ENCODE measurements at places on chromosomes 12 and 14. TPM values are rescaled to one million over a fixed set of nuclear protein-coding genes. Genes with fewer than 3 reads are reported as not detected.

DNA sequence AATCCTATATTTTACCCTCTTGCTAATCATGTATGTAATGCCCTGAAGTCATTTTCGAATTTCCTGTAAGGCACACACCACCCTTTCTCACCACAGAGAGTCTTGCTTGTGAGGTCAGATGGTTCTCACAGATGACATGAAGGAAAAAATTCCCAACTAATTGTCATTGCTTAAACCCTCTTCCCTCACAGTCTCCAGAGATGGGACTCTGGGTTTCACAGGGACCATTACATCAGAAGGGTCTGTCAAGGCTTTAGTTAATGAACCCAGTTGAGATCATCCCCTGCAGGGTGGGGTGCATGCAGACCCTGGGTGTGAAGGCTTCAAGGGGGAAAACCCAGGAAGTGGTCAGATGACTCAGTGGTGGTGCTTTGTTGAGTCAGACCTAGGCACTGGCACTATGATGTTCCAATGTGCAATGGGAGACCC, 229.6 kb downstream of the BCAT1 start:
- no peak for DNase-seq

DNA sequence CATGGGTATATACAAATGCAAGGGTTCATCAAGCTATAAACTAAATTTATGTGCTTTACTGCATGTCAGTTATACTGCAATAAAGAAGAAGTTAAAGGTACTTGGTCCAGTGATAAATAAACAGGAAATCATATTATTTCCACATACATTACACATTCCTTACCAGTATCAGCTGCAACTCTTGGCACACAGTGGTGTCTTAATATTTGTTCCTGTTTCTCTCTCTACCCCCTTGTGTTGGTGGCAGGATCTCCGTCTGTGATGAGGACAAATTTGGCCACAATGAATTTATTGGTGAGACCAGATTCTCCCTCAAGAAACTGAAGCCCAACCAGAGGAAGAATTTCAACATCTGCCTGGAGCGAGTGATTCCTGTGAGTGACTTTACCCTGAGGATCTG, 19.2 kb upstream of the OAS1 start:
- DNase-seq, result no peak

DNA sequence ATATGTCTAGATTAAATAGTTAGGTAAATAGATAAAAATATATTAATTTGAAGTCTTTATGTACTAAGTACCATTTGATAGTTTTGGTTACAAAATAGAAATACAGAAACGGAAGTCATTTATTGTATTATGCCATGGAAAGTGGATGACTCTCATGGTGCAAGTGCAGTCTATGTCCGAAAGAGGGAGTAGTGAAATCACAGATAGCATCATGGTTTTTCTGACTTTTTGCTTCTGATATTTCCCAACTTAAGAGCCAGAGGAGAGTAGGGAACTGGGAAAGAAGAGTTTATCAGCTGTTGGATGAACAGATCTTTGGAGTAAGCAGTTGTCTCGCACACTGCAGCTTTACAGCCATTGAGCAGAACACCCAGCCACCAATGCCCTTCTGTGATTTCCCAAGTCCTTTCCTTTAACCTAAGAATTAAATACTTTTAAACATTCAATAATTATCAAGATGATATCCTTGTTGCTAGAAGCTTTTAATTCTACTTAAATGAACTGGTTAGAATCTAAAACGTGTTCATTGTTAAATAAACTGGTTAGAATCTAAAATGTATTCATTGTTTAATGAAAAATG, 18.4 kb upstream of the SRGAP1 start:
- no peak for DNase-seq

The WIF1 gene
- total RNA-seq, result not detected

The HOXC12 gene
- not detected for total RNA-seq

- DNase-seq, result no peak
Measured at GRCh38 chr12:39574785-39575497, 44.7 kb downstream of the ABCD2 start.

The SYCP3 gene
- total RNA-seq, result not detected

DNA sequence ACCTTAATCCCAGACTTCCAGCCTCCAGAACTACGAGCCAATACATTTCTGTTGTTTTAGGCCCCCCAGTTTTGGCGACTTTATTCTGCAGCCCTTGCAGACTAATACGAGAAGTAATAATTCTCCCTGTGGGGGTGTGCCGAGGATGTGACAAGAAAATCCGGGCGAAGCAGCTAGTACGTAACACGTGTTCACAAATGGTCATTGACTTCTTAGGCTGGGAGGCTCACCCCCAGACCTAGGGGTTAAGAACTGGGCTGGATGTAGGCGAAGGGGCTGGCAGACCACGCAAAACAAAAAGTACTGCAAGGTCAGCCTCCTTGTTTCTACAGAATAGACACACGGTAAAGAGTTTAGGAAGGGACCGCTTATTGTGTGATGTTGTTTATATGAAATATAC, 69.8 kb upstream of the ESRRB start:
- DNase-seq, result no peak

The CD9 gene
- 40.2 TPM for total RNA-seq

The LHX5 gene
- total RNA-seq, result not detected

The OR6C2 gene
- total RNA-seq, result not detected

DNA sequence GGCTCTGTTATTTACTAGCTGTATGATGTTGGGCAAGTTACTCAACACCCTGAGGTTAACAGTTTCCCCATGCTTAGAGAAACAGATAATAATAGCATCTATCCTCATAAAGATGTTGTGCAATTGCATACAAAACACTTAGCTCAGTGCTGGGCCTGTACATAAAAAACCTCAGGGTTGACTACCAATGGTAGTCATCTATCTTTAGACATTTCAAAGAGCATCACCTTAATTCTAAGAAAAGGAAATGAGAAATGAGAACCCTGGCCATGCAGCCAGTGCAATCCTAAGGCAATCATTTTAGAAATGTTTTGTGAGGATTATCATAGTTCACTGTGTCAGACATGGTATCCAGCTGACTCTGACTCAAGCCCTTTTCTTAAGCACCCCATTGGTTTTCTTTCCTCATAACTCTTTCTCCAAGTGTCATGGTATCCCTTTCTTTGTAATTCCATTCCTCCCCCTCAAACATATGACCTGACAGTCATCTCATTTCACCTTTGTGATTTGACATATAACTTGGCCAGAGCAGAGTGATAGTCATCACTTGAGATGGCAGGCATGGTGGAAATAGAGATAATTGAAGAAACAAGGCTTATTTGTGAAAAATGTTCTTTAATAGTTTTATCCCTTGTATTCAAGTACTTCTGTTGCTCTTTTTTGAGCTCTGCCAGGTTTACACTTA, 29.5 kb upstream of the OSBPL8 start:
- no peak for DNase-seq

DNA sequence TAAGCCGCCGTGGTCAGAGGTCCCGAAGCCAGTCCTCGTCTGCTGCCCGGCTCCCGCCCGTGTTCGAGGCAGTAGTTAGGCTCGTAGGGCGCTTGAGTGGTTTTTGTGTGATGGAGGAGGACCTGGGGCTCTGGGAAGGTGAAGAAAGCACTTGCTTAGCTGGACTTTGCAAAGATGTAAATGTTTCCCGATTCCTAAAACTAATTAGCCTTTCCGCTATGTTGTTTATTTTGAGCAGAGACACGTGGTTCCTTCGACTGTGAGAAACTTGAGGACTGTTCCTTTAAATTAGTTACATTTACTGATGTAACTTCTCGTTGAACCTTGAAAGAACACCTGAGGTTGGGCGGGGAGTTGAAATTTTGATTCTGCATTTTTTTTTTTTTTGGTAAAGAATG, 33.9 kb downstream of the MIA2 start:
- no peak for DNase-seq

The KRT78 gene
- total RNA-seq, result not detected

The MEG3 gene
- 25.2 TPM for total RNA-seq

The SIX4 gene
- total RNA-seq, result 44.8 TPM

The LRRC10 gene
- not detected for total RNA-seq

The PIWIL1 gene
- total RNA-seq, result not detected

- no peak for DNase-seq
Measured at GRCh38 chr12:26231470-26231869, 36.1 kb downstream of the SSPN start.

The PLBD1 gene
- total RNA-seq, result 6.5 TPM

DNA sequence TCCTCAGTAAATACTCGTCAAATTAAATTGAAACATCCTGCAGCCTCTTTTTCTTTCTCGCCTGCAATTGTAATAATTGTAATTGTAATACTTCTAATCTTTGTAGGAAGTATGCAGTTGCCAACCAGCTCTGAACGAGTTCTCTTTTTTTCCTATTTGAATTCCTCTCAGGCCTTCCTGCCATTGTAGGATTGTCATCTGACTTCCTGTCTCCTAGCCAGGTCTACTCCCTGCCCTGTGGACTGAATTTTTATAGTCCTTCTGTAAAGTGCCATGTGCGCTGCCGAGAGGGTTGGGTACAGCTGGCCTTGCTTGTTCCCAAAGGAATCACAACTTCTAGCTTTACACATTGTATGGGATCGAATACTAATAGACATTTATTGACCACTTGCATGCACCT, 183.3 kb downstream of the SSPN start:
- no peak for DNase-seq

GRCh38 chr14:81903477-81903876, 369.8 kb upstream of the SEL1L start:
- no peak for DNase-seq

The AQP2 gene
- total RNA-seq, result not detected

The ITPK1 gene
- total RNA-seq, result 42.7 TPM

- no peak for DNase-seq
Measured at GRCh38 chr14:20606902-20607242, 15.7 kb upstream of the RNASE12 start.

GRCh38 chr12:82964446-82964845, 277.7 kb downstream of the TMTC2 start:
- DNase-seq, result no peak

DNA sequence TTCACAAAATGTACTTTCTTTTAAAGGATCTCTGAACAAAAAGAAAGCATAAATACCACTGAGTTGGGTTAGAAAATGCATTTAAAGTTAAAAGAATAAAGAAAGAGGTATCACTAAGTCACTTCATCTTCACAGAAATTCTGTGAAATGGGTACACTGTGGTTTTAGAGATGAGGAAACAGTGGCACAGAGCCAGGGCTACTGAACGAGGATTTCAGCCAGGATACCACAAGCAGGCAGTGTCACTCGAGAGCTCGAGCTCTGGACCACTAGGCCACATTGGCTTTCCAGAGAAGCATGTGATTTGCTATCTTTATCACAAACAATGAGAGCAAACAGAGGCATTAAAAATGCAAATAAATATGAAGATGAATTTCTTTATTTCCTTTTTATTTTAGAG, 51.0 kb downstream of the WDHD1 start:
- no peak for DNase-seq

GRCh38 chr14:49206828-49207227, 379.4 kb downstream of the RPS29 start:
- no peak for DNase-seq

GRCh38 chr14:101005447-101005846, 101.9 kb upstream of the RTL1 start:
- DNase-seq, result no peak

- DNase-seq, result no peak
Measured at GRCh38 chr14:96094211-96094610, 55.0 kb downstream of the C14orf132 start.

- peak; percentile 80 for DNase-seq
Measured at GRCh38 chr14:29805415-29806123, 122.1 kb downstream of the PRKD1 start.

All from psoas muscle (tissue), 8 donors.